Thoracic aorta (tissue), 2 donors: ENCODE measurements at places on chromosomes 5 and 9. TPM values are rescaled to one million over a fixed set of nuclear protein-coding genes. Genes with fewer than 3 reads are reported as not detected.

Gene INIP
- total RNA-seq, result 16.1 TPM

Gene DNAJC25
- total RNA-seq, result 9.5 TPM

Gene DMRT3
- 0.28 TPM for total RNA-seq

Gene EDIL3
- 157 TPM for total RNA-seq

DNA sequence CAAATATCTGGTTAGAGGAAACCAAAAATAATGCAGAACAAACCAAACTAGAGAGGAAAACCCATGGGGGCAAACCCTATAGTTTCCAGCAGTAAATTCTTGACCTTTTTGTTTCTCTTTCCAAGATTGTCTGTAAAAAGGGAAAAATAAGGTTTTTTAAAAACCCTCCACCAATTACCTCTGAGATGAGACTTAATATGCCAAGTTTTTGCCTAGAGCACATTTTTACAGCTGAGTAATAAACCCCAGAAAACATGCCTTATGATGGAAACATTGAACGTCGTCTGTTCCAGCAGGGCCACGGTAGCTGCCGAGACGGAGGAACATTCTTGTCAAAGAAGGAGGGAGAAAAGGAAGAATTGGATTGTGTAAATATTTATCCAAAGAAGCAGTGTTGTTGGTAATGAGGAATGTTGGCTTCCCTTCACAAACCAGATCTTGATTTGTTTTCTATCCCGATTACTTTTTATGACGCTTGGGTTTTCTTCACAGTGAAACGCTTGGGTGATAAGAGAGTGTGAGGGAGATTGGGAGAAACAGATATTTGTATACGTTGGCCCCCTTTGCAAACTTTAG lies 17.3 kb upstream of the MSX2 start:
- no peaks in the 10 kb centered on the region for H3K4me1 ChIP-seq
- no peak overlapping the region for H3K4me3 ChIP-seq
- no peak overlapping the region for H3K27ac ChIP-seq
- no peaks in the 10 kb centered on the region for H3K27me3 ChIP-seq
- no peak for DNase-seq
- H3K36me3 ChIP-seq, result no peaks in the 10 kb centered on the region

GRCh38 chr5:191036-191948 lies at the start of gene LRRC14B:
LRRC14B (plus strand) TSS chr5:191495; CDS start chr5:191539, 44 bp downstream.
- H3K27me3 ChIP-seq, result no peaks in the 10 kb centered on the region
- no peaks in the 10 kb centered on the region for H3K36me3 ChIP-seq
- no peak for DNase-seq

DNA sequence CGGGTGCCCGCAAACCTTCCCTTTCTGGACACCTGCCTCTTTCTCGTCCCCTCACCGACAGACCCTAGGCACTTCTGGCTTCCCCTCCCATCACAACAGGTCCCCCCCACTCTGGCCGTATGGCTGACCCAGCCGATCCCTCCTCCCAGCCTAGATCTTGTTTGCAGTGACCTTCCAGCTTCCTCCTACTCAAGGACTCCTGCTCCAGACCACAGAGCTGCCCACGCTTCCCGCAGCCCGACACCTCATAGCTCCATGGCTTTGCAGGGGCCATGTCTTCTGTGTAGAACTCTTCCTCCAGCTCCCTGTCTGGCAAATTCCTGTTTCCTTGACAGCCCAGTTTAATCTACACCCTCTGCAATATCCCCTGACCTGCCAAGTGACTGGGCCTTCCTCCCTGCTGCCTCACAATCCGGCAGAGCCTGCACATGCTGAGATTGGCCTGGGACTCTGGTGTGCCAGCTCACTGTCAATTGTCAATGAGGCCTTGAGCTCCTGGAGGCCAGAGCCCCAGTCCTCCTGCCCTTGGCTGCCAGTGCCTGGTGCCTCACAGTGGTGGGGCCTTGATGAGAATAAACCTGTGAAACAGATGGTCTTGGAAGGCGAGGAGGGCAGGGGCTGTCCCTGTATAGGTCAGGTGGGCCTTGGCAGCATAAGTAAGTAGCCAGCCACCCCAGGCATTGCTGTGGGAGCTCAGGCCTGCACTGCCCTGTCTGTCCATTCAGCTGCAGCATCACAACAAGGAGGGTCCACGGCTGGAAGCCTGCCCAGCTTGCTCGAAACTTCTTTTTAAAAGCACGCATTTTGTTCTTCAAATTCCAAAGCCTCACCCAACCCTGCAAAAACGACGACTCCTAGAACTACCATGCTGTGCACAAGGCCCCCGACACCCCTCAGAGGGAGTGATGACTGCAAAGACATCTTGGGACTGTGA lies 50.5 kb downstream of the GADD45G start:
- H3K4me3 ChIP-seq, result no peak overlapping the region
- H3K27ac ChIP-seq, result no peak overlapping the region
- no peaks in the 10 kb centered on the region for H3K4me1 ChIP-seq
- DNase-seq, result no peak

- no peak overlapping the region for H3K4me3 ChIP-seq
- no peak overlapping the region for H3K27ac ChIP-seq
- H3K36me3 ChIP-seq, result no peaks in the 10 kb centered on the region
Observed at GRCh38 chr9:70130266-70130665, 86.6 kb downstream of the MAMDC2 start.

GRCh38 chr5:76851728-76852369 lies 2.0 kb downstream of the S100Z start:
- no peak overlapping the region for H3K27ac ChIP-seq
- H3K4me1 ChIP-seq, result no peaks in the 10 kb centered on the region
- no peak overlapping the region for H3K4me3 ChIP-seq
- no peaks in the 10 kb centered on the region for H3K27me3 ChIP-seq
